ENCODE measurements at places on chromosomes 4 and X.

DNA sequence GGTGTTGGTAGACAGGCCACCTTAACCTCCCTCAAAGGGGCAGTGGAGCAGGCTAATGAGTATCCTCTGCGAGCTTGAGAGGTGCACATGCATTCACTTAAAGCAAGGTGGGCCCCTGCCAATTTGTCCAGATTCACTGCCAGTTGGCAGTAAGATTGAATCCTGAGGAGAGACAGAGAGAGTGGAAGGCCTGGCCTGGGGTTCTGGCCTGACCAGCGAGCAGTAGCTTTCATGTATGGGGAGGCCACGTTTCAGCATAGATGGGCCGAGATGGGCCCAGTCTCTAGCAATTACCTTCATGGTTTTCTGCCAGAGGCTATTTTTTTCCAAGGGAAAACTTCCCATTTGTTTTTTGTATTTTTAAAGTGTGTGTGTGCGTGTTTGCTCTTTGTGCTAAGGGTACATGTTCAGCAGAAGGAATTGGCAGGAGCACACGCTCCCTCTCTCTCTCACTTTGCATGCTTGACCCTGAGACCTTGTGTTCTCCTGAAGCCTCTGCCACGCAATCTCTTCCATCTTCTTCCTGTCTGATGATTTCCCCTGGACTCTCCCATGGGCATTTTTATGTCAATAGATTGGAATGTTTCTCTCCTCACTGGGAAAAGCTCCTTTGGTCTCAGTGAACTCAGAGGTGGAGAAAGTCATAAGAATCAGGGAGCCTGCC lies 215.8 kb upstream of the SFRP2 start:
- DNase-seq = no peak

GRCh38 chr4:146124023-146124680 lies 51.4 kb upstream of the LSM6 start:
- DNase-seq = no peak

DNA sequence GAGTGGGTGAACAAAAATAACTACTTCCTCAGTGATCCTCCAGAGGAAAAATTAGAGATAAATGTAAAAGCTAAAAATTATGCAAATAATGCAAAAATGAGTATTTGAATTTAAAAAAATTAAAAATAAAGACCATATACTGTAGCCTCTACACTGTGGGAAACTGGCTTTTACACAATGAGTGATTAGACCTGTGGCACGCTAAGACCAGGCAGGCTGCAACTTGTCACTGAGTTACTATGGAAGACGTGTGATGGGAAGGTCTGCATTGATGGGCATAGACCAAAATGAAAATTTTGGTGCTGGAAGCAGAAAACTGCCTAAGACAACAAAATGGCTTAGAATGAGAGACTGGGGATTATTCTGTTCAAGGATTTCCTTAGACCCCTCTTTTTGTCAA lies 30.2 kb downstream of the BTC start:
- DNase-seq = no peak

- no peak for DNase-seq
Observed at GRCh38 chr4:42442601-42443000, 45.3 kb downstream of the SHISA3 start.

GRCh38 chr4:168604496-168605373 lies 107.9 kb downstream of the PALLD start:
- DNase-seq = no peak

DNA sequence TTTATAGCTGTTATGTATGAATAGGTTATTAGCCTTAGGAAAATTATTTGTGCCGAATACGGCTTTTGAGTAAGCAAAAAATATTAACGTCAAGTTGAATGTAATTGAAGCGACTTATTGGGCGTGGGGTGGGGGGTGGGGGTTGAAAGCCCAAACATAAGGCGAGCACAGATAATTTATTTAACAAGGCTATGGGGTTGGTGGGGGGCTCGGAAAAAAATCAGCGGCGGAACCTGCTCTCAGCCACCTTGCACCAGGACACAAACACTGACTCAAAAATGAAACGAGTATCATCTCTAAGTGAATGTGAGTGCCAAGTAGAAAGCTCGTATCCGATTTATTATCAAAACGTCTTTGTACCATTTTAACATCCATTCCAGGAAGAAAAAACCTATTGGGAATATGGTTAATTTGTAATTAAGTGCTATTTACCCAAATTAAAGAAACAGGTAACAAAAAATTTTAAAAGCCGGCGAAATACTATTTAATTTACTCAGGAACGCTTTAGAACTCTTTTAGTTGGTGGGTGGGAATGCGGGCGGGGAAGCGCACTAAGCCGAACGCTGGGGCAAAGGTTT lies 902 bp upstream of the LARP1B start:
- no peak for DNase-seq

- no peak for DNase-seq
Observed at GRCh38 chr4:81366779-81367178, 104.9 kb downstream of the RASGEF1B start.

DNA sequence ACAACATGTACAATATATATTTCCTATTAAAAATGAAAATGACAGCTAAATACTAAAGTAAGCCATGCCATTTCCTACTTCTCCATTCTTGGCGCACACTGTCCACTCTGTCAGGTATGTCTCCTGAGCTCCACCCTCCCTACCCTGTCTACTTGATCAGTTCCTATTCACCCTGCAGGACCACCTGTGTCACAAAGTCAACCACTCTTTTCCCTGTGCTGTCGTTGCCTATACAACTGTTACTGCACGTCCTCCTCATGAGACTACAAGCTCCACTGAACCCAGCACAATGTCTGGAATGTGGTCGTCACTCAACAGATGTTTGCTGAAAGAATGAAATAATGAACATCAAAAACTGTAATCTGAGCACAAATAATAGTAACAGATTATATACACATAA lies 54.9 kb downstream of the SLC9A7 start:
- DNase-seq = no peak

GRCh38 chr4:138310498-138310897 lies 68.3 kb upstream of the SLC7A11 start:
- DNase-seq = no peak

DNA sequence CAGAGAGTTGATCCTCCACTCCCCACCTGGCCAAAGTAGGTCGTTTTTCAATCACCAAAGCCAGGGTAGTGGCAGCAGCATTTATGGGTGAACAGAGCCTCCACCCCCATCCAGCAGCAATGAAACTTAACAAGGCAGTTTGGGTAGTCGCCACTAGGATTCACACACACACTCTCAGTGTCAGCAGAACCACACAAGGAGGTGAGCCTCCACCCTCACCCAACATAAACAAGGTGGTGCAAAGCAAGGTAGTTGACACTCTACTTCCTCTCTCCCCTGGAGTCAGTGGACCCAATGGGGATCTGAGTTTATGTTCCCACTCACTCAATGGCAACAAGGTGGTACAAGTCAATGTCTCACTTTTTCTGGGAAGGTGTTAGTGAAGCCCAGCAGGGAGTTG lies 50.4 kb upstream of the CCDC149 start:
- no peak for DNase-seq

- DNase-seq = no peak
Observed at GRCh38 chr4:123955167-123955800, 558.7 kb downstream of the SPRY1 start.

- no peak for DNase-seq
Observed at GRCh38 chr4:163462556-163462955, 11.0 kb downstream of the TKTL2 start.

DNA sequence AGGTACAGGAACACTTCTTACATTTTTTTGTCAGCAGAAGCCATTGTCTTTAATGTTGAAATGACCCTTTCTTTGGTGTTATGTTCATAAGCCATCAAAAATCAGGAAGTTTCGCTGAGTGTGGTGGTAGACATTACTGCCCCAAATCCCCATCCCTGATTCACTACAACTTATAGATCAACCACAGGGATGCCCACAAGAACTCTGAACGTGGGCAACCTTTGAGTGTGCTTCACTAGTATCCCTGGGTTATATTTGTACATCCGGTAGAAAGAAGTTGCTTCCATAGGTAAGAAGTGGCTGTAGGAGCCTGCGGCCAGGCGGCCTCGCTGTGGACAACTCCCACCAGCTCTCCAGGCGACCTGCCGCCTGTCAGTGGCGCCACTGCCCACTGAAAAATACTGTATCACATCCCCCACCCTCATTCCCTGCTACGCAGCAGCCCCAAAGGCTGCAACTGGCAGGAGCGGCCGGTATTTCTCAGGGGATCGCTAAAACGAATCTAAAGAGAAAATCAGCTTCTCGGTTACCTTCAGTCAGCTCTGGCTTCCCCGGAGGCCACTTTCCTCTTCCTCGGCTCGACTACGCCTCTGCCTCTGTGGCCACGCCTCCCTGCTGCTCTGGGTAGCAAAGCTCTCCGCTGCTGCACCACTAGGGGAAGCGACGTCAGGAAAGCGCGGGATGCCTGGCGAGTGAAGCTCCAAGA lies 13.9 kb upstream of the ETDC start:
- DNase-seq = peak; percentile 28

- no peak for DNase-seq
Observed at GRCh38 chrX:134023851-134024281, 38.5 kb upstream of the GPC3 start.

All from mucosa of descending colon (tissue), 3 donors.